ENCODE measurements at places on chromosomes 3 and 15.

DNA sequence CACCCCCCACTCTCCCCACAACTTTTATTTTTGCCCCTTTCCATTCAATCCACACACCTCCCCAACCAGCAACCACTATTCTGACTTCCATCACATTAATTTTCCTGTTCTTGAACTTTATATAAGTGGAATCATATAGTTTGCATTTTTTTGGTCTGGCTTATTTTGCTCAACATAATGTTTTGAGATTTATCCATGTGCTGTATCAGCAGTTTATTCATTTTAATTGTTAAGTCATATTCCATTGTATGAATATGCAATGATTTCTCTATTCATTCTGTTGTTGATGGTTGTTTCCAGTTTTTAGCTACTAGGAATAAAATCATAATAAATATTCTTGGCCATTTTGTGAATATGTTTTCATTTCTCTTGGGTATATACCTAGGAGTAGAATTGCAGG is 5.8 kb upstream of the SCAMP5 start:
- DNase-seq, result no peak

DNA sequence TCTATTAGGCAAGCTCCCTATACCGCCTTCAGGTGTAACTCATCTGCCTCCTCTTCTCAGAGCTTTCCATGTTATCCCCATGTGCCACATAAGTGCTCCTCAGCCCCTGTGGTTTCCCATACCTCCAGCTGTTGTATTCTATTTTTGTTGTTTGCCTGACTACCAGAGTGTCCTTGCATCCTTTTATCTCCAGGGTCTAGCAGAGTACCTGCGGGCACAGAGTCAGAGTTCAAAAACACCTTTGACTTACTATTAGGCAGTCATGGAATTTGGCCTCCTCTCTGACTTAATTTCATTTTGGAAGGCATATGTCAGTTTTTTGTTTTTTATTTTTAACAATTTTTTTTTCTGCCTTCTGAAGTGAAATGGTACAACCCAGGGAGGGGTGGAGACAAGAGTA is 7.1 kb downstream of the GPR87 start:
- no peak for DNase-seq

DNA sequence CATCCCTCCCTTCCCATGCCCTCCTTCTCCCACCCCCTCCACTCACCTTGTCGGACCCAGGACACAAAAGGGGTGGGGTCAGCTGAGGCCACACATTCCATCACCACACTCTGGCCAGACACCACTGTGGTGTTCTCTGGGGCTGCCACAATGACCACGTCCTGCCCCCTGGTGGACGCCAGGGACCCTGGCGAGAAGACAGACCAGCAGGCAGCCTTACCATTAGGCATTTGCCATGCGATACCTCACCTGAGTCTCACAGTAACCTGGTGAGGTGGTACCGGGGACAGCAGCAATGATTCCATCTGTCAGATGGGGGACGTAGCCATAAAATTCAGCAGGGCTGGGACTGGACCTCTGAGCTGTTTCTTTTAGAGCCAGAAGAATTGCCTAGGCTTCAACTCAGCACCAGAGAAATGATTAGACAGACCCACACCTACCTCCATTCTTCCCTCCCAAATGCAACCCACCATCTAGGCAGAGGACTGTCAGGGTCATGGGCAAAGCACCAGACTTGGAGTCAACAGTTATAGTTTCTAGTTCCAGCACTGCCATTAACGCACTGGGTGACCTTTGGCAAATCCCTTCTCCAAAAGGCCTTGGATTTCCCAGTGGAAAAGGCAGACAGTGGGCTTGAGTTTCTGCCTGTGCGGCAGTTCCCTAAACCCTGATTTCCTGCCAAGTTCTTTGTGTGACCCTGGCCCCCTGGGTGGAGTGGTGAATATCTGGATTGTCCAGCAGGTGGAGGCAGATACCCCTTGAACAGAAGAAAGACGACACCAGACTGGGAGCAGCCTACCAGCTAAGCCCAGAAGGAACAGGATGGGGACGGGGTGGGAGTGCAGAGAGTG is 21.8 kb downstream of the IGDCC4 start:
- DNase-seq, result no peak

- DNase-seq, result no peak
Measured at GRCh38 chr3:106113747-106114146, 244.9 kb upstream of the CBLB start.

- no peak for DNase-seq
Measured at GRCh38 chr3:28050120-28050519, 191.3 kb upstream of the CMC1 start.

DNA sequence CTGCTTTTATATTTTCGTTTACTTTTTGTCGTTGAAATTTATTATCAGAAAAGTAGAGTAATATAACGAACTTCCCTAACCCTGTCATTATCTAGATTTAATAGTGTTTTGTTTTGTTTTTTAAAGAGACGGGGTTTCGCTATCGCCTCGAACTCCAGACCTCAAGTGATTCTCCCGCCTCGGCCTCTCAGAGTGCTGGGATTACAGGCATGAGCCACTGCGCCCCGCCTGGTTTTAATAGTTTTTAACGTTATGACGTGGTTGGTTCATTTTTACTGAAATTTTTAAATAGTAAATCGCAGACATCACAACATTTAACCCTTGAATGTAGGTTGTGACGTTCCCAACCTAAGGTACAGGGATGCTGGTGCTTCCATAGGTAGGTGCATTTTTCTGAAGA is 1.0 kb downstream of the NGRN start:
- no peak for DNase-seq

DNA sequence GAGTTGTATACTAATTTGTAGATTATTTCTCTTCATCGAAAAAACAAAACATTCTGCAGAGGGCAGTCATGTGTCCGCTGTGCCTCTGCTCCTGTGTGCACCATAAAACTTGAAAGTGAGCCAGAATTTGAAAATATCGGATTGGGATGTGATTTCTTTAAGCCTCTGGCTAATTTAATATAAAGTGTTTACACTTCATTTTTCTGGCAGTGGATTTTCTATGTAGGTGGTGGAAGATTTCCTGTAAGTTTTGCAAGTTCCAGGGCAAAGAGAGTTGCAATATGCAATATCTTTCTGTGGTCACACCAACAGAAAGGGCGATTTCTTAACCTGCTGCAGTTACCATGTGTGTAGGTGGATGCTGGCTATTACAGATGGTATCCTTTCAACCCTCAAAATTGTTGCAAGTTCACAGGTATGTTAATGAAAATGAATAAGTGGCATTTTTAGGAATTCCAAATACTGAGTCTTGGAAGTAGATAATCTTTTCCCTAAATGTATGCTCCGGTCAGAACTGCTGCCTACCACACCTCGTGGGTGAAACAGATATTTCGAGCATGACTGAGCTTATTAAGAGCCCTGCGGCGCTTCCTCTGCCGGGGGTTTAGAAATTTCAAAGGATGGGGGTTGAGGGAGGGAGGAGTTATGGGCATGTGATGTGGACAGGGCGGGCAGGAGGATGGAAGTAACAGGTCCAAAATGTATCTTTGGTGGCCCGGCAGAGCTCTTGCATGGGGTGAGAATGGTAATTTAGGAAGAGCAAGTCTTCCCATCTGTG is 134.0 kb downstream of the PGPEP1L start:
- peak; percentile 59 for DNase-seq

DNA sequence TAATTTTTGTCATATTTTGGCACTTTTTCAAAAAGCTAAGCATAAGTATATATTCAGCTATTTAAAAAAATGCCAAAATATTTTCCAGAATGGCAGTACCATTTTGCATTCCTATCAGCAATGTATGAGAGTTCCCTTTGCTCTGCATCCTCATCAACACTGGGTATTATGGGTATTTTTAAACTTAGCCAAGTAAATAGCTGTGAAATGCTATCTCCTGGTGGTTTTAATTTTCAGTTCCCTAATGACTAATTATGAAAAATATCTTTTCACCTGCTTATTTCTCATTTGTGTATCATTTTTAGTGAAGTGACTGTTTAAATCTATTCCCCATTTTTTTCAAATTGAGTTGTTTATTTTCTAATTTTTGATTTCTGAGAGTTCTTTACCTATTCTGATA is 199.7 kb upstream of the NECTIN3 start:
- no peak for DNase-seq

- DNase-seq, result no peak
Measured at GRCh38 chr15:33076937-33077336, 117.6 kb downstream of the FMN1 start.

- DNase-seq, result no peak
Measured at GRCh38 chr15:87492321-87492720, 764.2 kb downstream of the NTRK3 start.

DNA sequence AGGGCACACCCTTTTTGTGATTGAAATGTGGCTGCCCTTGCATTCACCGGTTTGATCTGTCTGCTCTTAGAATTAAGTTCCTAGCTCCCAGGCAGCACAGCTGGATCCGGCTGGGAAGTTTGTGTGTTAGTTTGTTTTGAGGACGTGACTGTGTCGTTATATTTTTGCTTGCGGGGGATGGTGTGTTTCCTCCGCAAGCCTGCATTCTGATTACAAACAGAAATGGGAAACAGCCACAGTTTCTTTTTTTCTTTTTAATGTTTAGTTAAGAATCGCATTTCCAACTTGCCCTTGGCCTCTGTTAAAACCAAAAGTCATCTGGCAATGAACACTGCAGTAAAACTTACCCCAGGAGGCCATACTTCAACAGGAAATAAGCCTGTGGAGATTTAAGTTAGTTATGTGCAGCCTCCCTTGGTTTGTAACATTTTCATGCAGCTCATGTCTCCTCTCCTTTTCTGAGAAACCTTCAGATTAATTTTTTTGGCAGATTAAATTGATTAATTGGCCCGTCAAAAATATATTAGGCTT is 888 bp downstream of the TMOD3 start:
- no peak for DNase-seq

DNA sequence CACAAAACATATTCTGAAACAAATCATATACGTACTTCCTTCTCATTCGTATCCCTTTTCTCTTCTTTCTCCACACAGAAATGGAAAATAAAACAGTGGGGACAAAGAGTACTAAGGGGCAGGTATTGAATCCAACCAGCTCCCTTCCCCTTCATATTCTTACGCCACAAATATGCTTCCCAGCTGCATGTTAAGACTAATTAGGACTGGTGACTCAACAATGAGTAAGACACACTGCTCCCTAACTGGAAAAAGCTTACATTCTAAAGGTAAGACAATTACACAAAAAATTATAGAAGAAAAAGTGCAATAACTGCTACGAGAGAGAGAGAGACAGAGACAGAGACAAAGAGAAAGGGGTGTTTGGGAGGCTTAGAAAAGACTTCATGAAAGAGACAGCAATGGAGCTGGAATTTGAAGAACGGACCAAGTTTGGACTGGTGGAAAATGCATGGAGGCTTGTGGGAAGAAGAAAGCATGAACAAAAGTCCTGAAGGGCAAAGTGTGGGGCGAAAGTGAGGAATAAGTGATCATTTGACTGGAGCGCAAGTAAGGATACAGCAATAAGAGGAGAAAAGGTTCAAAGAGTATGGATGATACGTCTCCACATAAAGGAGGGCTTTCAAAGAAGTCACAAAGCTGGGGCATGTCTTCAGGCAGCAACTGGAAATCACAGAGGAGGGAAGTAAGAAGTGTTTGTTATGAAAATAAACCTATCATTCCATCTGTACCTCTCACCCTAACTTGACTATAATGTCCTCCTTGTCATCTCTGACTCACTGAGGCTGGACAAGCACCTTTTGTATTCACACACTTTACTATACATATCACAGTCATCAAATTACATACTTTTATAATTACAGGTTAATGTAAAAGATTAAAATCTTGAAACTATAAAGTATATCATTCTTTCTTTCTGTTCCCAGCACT is 49.2 kb downstream of the RYK start:
- DNase-seq, result peak; percentile 63

DNA sequence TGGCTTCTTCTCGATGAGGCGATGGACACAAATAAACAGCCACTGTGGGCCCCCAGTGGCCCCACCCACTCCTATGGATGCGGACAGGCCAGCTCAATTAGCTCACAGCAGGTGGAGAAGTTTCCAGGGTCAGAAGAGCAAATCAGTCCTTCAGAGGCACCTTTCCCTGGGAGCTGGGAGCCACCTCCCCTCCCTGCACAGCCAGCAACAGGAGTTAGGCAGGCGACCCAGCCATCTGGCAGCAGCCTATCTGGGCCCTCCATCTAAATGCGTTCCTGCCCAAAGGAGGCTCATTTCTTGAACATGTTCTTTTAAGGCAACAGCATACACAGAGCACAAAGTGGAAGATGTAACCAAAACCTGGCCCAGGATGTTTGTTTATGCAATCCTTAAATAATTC is 211.9 kb upstream of the ARRDC4 start:
- no peak for DNase-seq

- DNase-seq, result no peak
Measured at GRCh38 chr3:49912881-49913281, 9.2 kb upstream of the MST1R start.

DNA sequence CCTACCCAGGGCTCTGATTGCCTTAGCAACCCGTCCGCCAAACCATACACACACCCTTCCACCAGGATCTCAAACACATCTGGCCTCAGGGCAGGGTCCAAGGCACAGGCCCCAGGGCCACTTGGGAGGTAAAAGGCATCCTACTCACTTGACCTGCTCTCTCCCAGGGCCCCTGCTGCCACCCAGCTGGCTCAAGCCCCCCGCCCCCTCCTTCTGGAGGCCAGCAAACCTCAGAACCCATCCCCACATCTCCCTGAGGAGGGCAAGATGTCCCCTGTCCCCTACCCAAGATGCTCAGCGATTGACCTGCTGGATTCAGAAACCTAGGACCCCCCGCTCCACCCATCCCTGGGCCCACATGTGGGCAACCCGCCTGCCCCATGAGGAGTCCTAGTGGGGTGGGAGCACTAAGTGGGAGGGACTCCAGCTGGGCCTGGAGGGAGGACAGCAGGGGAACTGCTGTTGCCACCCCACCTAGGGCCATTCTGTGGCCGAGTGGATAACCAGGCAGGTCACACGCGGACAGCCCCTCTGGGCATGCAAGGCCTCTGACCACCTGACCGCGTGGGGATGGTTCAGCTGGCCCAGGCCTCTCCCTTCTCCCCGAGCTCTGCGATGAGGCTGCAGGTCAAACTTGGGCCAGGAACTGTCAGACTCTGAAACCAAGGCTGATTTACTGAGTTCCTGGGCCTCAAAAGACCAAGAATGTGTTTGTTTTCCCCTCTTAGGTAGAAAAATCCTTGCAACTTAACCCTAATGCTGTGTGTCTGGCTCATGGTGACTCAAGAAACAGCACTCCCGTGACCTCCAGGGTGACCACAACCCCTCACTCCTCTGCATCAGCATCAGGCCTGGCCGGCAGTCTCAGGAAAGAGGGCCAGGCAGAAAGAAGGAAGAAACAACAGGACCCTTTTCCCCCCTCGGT is 4.2 kb downstream of the MFGE8 start:
- DNase-seq, result no peak

GRCh38 chr3:113676261-113676660 is 20.2 kb downstream of the USF3 start:
- no peak for DNase-seq
